IMR-90 (cell line): ENCODE measurements at places on chromosomes 6 and 20. TPM values are rescaled to one million over a fixed set of nuclear protein-coding genes. Genes with fewer than 3 reads are reported as not detected.

- DNase-seq = peak; percentile 80
Observed at GRCh38 chr6:75409286-75409685, 84.3 kb downstream of the FILIP1 start.

- no peak for DNase-seq
Observed at GRCh38 chr20:16246870-16247269, 326.4 kb downstream of the KIF16B start.

DNA sequence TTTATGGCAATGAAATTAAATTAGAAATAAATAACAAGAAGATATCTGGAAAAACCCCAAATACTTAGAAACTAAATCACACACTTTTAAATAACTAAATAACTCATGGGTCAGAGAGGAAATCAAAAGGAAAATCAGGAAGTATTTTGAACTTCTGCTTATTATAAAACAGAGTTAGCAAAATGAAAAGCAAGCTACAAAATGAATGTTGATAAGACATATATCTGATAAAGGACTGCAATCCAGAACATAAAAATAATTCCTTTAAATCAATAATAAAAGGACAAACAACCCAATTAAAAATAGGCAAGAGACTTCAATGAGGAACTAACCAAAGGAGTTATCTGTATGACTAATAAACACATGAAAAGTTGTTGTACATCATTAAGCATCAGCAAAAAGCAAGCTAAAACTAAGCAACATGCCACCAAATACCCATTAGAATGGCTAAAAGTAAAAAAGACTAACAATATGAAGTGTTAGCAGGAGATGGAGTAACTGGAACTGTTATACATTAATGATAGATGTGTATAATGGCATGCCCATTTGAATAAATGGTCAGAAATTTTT lies 38.9 kb upstream of the STMND1 start:
- DNase-seq = no peak

DNA sequence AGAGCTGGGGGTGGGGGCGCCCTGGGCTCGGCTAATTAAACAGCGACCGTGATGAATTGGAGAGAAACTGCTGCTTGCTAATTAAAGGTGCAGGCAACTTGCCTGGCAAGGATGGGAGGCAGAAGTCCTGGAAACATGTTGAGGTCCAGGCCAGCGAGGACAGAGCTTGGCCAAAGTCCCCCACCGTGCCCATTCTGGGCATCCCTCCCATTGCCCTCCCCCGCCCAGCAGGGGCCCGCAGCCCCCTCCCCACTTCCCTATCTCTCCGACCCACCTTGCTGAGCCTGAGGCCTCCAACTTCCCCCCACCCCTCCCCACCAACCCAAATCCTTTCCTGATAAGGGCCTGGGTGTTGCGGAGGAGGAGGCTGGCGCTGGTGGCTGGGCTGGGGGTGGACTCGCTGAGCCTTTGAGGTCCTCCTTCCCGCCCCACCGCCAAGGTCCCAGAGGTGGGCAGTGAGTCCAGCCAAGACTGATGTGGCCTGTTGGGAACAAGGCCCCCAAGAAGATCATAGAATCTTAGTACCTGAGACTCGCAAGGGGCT lies 23.3 kb downstream of the C20orf203 start:
- no peak for DNase-seq

- no peak for DNase-seq
Observed at GRCh38 chr6:106733386-106733785, 104.0 kb downstream of the QRSL1 start.

- no peak for DNase-seq
Observed at GRCh38 chr6:160043784-160044183, 74.9 kb downstream of the IGF2R start.

DNA sequence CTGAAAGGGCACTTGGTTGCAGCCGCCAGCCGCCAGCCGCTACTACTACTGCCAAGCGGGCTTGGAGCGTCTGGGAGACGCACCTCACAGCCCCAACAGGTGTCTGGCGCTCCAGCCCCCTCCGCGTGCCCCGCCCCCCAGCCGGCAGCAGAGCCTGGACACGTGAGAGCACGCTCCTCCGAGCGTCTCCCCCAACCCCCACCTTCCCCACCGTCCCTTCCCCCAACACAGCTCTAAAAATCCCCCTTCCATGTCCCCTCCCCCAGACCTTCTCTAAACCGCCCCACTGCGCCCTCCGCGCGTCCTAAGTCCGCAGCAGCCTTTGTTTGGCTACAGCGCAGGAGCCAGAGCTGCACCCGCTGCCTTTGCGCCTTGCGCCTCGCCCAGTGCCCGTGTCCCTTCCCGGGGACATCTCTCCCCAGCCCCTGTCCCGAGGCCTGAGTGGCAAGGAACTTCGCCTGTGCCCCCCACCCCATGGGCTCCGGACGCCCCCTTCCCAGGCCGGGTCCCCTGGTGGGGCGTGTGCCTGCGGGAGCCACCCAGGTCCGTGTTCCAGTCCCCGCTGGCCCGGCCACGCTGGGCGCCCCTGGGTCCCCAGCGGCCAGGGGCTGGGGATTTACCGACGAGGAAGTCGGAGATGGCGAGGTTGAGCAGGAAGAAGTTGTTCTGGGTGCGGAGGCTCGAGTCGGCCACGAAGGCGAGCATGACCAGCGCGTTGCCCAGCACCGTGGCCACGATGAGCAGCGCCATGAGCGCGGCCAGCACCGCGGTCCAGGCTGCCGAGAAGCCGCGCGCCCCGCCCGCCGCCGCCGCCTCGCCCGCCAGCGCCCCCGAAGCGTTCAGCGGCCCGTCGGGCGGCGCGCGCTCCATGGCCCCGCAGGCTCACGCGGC lies 732 bp downstream of the HRH3 start:
- no peak for DNase-seq

DNA sequence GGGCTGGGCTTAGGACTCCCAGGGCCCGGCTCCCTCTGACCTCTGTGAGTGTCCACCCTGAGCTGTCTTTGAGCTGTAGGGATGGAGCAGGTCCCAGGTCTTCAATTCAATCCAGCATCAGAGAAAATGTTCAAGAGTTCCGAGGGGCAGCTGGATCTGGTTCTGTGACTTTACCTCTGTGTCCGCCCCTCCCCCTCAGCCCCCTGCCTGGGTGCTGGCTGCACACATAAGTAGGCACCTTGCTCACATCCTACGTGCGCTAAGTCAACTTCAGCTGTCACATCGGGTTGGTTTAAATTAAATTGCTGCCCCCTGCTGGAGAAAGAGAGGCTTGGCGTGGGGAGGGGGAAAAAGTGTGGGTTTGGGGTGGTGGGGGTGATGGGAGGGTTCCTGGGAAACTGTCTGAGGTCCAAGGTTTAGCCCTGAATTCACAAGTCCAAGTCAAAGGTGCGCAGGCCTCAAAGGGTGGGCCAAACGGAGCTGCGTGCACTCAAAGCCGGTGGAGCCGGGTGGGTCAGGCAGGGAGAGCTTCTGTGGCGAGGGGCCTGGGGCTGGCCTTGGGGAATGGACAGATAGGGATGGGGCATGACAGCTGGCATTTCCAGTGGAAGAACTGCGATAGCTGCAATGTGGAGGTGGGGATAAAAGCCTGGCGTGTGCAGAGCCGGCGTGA lies 3.0 kb downstream of the WFDC5 start:
- DNase-seq = no peak

DNA sequence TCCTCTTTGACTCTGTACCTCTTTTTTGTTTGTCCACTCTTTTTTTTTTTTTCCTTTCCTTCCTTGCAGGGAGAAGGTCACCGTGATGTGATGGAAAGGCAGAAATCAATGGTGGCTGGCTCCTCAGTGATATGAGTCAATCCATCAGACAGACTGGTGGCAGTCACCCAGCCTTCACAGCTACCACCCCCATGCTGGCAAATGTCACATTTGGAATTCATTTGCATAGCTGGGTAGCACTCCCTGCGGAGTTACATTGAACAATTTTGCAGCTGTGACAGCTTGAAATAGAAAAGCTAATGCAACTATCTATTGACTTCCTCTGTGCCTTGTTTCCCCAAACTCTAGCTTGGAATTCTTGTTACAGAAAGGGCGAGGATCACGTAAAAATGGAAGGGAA lies 668.4 kb downstream of the C6orf118 start:
- DNase-seq = no peak

DNA sequence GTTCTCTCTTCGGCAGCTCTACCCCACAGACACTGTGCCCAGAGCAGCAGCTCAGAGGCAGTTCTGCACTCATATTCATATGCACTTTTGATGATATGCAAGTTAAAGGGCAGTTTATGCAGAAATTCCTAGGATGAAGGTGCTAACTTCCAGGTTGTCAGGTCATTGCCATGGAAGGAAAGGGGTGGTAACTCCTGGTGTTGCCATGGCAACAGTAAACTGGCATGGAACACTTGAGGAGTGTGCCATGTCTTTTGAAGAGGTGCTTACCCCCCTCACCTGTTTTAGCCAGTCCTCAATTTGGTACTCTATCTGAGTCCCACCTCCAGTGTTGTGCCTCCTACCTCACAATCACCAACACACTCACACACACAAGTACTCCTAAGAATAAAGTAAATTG lies 539.4 kb upstream of the BTBD3 start:
- DNase-seq = no peak

DNA sequence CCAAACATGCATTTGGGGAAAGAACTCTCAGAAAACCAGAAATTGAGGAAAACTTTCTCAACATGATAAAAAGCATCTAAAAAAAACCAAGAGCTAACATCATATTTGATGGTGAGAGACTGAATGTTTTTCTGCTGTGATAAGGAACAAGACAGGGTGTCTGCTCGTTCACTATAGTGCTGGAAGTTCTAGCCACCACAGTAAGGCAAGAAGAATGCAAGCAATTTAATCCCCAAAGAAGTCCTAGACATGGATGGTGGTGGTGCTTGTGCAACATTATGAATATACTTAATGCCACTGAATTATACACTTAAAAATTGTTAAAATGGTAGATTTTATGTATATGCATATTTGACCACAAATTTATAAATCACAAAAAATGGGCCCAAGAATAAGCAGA lies 53.4 kb downstream of the LYRM2 start:
- DNase-seq = no peak

The BMP5 gene
- total RNA-seq = under 0.01 TPM in 2 replicates

The TTLL9 gene
- not detected in 2 replicates for total RNA-seq

The SLC17A9 gene
- total RNA-seq = 1.4 and 2.2 TPM in 2 replicates

The FBXL4 gene
- 16.1 and 17.6 TPM in 2 replicates for total RNA-seq

The E2F3 gene
- 2.3 and 3.3 TPM in 2 replicates for total RNA-seq

The MYH7B gene
- total RNA-seq = not detected in 2 replicates
